Astrocyte of the spinal cord (primary cell): ENCODE measurements at places on chromosomes 2 and 18.
A peak's percentile ranks its signal among the peaks of the same experiment; 100 is the strongest.

GRCh38 chr2:187577310-187577709 is 23.1 kb upstream of the TFPI start:
- no peak for DNase-seq

DNA sequence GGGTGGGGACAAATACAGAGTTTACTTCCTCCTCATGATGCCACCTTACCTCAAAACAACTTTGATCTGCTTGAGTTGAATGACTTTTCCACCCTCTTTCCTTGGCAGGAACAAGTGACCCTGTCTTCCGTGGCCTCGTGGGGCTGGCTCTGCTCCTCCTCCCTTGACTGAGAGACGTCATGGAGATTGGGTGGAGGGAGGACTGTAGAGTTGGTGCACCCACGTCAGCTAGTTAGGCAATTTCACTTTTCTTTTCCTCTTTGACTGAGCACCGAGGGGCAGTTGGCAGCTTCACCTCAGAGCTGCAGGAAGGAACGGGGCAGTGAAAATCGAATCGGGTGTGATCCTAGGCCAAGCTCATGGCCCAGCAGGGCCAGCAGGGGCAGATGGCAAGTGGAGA is at the start of gene SP140:
Gene SP140 (plus strand): TSS at position 251 of the 400 bp plus-strand sequence. CDS start 109 bp downstream, at position 360.
- DNase-seq, result no peak

GRCh38 chr2:46174345-46175170 is 122.6 kb upstream of the EPAS1 start:
- DNase-seq, result no peak

- no peak for DNase-seq
Observed at GRCh38 chr2:226721541-226721940, 78.1 kb downstream of the IRS1 start.

DNA sequence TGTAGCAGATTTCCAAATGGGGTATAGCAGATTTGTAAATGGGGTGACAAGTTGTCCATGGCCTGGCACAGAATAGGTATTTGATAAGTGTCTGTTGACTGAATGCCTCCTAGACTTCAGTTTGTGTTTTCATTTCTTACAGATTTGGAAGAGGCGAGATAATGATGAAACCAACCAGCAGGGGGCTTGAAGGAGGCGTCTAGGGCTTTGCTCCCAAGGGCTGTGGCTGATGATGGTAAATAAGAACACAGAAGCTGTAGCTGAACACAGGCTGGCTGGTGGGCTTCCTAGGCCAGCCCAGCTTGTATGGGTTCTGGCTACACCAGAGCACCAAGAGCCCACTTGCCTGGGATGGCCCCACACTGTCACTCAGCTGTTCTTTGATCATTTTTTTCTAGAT is 19.4 kb downstream of the SFTPB start:
- DNase-seq, result peak; percentile 58

DNA sequence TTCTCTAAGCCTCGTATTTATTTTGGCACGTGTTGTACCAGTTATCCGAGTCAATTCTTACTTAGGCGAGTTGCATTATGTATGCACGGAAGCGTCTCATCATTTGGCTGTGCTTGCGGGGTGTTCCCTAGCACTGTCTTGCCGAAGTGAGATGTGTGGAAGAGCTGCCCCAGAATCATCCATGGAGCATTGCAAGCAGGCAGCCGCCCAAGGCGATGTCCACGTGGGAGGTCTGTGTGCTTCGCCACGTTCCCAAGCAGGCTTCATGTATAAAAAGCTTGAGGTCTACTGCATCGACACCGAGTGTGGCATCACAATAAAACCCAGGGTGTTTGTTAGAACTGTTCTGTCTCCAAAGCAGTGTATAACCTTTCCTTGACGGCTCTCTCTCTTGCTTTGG is 849.9 kb downstream of the DCDC2C start:
- DNase-seq, result peak; percentile 2

DNA sequence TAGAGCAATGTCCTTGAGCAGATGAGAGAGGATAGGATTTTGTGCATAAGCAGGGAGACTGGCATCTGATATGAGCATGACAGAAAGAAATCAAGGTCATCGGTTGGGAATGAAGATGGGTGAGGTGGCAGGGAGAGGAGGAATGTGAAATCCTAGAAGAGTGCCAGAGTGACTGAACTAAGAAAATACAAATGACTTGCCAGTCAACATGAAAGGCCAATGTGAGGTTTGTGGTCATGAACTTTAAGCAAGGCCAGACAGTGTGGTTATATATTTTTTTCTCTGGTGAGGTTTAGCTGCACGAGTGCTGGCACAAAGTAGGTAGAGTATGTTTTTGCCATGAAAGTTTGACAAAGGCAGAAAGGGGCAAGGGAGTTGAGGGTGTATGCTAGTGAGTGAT is 21.2 kb downstream of the QPCT start:
- no peak for DNase-seq

DNA sequence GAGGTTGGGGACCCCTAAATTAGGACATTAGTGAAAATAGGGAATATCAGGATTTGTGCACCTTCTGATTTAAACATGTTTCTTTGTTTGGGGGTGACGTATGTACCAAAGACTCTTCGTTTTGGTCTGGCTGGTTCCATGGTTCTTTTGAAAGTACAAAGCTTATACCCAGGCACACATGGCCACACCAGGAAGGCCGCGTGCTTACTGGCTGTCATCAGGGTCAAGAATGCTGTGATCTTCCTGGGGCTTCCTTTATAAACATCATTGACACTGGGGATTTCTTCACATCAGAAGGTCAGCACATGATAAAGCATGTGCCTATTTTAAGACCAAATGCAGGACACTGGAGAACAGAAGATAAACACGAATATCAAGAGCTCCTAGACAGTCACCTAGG is 230.6 kb upstream of the ID2 start:
- no peak for DNase-seq

DNA sequence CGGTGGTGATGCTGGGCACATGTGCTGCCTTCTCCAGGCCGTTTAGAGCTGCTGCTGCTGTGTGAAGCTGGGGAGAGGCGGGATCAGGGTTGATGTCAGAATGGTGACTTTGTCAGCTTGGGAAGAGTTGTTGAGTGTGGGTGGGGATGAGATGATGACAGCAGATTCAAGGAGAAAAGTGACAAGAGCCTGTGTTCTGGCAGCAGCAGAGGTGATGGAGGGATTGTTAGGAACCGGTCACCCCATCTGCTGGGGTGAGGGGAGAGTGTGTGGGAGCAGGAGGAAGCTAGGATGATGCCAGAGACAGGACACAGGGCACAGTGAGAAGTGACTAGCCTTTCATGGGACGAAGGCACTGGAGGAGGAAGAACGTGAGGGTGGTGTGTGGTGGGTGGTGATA is 345.5 kb downstream of the RNF144A start:
- DNase-seq, result no peak

GRCh38 chr2:190978389-190979053 is 35.5 kb downstream of the STAT1 start:
- DNase-seq, result peak; percentile 65

GRCh38 chr18:41126541-41127235 is 828.3 kb upstream of the PIK3C3 start:
- peak; percentile 88 for DNase-seq

DNA sequence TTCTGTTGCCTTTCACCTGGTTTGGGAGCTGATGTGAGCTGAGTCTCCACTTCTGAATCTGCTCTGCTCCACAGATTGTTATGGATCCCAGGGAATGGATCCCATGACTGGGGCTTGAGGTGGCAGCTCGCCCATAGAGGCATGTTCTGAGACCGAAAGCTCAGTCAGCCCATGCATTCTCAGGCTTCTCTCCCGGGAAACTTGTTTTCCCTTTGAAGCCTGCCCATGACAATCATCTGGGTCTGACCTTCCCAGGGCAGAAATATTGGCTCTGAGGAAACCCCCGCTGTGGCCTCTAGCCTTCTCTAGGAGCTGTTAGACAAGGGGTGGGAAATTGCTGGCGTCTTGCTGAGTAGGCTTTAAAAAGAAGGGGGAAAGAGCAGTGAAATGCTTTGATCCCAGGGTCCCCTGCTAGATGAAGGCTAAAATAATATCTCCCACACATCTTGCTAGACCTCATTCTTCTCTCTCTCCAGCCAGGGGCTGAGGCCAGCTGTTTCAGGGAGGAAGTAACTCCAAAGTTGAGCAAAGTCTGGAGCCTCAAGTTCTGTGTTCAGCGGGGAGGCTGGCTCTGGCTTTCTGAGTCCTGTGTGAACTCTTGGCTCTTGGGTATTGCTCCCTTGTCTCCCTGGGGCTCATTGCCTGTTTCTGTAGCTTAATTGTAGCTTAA is 2.0 kb downstream of the VAMP8 start:
- DNase-seq, result peak; percentile 52

- no peak for DNase-seq
Observed at GRCh38 chr2:184067502-184067901, 530.8 kb upstream of the ZNF804A start.

GRCh38 chr2:226687641-226688253 is 111.9 kb downstream of the IRS1 start:
- no peak for DNase-seq
